ENCODE measurements at places on chromosomes 5 and 9.
A peak's percentile ranks its signal among the peaks of the same experiment; 100 is the strongest.

DNA sequence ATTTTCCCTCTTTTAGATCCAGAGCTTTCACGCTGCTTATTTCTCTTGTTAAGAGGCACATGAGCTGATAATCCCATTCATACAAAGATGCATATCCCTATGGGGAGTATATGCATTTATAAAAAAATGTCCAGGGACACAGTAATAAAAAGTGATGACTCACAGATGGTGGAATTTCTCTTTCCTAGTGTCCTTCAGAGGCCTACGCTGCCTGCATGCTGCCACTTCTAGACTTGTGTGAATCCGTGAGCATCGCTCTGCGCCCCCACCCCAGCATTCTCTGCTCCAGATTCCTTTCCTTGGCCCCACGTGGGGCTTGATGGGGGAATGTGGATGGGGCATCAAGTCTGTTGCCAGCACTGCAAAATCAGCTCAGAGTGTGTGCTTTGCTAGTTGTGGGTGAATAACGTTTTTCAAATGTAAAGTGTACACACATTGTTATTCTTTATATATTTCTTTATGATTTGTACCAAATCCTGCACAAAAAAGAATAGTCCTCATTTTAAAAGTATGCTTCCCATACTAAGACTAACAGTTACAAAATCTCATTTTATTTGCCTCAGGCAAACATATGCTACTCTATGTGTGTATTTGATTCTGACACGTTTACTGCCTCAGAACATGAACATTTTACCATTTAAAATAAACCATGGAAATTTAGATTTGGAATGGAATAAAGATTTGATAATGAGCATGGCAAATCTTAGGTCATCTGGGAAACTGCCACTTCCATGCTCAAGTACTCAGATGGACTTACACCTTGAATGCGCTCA lies 22.4 kb upstream of the RASGRF2 start:
- no peak for DNase-seq

DNA sequence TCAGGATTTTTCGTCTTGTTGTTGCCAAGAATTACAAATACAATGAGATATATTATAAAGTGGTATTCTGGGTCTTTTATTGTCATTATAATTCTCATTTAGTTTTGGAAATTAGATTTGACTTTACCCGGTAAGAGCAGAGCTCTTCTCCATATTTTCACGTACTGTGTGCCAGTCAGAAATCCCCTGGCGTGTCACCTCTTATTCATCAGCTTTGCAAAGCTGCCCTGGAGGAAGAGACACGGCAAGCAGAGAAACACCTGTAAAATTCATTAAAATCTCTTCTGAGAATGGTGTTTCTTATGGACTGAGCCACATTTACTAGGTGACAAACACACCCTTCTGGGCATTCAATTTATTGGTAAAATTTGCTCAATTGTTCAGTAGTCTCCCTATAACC lies 440.4 kb downstream of the HINT1 start:
- DNase-seq: no peak

DNA sequence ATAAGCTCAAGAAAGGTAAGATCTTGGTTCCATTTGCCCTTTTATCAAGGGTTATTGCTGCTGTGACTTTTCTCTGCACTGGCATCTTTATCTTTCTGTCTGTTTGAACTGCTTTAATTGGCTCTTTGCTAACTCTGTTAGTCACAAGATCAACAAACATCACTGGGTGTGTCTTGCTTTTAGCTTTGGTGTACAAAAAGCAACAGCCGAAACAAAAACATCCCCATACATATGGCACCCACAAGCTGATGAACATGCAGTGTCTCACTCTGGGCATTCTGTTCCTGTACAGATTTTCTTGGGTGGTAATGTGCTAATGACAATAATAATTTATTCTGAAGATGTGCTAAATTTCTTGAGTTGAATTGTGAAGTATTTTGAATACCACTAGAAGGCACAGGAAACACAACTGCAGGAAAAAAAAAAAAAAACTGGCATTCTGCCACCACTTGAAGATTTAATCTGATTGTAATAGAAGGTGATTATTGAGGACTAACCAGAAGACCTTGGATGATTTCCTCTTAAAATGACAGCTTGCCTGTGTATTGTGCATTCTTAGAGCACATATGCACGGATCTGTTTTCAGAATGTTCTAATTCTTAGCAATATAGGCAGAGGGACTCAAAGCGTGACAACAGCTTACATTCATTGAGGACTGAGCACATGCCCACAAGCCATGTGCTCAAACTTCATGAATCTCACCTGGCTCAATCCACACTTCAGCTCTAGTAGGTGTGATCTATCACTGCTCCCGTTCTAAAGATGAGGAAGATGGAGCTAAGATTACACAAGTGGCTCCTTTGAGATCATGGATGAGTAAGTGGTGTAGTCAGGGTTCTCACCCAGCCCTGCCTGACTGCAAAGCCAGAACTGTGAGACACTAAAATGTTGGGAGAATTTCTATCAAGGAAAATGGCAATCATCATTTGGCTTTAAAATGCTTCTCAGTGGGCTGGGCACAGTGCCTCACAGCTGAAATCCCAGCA lies 96.4 kb downstream of the EBF1 start:
- DNase-seq: no peak

DNA sequence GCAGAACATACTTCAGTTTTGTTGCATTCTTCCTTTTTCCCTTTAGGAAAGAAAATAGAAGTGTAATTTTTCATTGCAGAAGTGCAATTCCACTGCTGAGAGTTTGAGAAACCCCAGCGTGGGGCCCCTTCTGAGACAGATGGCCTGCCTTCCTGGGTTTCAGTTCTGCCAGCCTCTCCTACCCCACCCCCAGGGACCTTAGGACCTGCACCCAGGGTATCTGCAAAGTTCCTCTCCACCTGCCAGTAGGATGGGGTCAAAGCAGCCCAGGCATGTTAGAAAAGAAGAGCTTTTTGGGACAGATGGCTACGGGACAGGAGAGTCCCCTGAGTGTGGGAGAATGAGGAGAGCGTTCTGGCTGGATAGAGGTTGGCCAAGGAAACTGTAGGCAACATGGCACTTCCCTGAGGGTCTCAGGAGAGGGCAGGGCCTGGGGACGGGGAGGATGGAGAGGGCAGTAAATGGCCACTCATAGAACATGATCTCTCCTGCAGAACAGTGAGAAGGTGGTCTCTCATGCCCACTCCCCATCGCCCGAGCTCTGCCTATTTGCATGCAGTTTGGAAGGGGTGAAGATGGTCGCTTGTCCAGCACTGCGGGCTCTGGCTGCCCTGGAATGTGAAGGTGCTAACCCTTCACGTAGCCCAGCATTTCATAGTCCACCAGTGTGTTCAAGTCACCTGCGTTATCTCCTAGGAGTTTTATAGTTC lies at the start of gene TIFAB:
TIFAB (minus strand) TSS at position 31 of the 710 bp plus-strand sequence. CDS start 2,412 bp downstream, outside the sequence.
- DNase-seq: no peak

DNA sequence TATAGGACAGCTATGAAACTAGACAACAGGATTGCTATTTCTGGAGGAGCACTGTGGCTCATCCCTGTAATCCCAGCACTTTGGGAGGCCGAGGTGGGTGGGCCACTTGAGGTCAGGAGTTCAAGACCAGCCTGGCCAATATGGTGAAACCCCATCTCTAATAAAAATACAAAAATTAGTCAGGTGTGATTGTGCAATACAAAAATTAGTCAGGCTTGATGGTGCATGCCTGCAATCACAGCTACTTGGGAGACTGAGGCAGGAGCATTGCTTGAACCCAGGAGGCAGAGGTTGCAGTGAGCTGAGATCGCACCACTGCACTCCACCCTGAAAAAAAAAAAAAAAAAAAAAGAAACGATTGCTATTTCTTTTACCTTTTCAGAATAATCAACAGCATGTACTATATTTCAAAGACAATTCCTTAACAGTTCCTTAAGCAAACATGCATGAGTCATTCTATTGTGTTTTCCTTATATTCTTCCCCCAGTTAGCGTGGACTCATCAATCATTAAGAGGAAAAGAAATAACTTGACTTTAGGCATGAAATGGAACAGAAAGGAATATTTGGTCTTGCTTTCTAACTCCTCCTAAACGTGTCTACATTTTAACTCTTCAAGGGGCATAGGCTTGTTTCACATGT lies 162.6 kb downstream of the TAF11L14 start:
- no peak for DNase-seq

- DNase-seq: no peak
Measured at GRCh38 chr5:106159616-106160015, 1511.1 kb downstream of the EFNA5 start.

DNA sequence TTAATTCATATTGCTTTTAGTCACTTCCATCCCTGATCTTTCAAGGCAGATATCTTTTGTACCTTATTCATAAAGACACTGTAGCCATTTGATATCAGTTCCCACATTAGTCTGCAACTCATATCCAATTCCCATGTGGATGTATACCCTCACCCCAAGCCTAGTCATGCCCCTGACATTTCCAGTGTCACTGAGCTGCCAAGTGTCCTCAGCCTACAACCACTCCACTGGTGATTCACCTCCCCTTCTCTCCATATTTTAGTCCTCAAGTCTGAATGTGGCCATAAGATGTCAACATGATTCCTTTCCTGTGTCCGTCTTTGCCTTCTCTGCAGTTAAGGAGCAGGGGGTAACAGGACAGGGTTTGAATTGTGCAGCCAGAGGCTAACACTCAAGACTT lies 346.9 kb downstream of the RAB3C start:
- DNase-seq: no peak

DNA sequence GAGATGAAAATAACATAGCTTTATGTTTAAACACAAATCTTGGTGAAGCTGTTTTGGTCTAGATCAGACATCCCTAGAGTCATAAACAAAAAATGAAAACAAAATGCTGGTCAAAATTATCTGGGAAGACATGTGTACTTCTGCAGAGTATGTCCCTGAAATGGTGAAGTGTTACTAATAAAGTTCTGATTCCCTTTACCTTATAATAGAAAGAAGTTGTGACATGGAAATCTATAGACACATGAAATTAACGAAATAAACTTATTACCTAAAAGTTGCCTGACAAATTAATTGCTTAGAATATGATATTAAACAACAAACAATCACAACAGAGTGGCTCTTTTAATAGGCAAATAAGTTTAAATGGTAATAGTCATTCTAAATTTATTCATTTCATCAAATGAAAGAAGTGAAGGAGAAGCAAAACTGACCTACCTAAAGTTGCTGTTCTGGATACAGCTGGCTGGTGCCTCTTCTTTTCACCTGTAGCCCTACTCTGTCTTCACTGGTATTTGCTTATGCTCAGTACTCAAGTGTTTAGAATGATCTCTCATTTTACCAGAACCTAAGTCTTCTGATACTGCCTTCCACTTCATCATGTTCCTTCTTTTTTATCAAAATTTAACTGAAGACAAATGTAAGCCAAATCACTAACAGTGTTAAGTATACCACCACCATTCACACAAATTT lies 38.8 kb downstream of the FNIP1 start:
- DNase-seq: no peak

DNA sequence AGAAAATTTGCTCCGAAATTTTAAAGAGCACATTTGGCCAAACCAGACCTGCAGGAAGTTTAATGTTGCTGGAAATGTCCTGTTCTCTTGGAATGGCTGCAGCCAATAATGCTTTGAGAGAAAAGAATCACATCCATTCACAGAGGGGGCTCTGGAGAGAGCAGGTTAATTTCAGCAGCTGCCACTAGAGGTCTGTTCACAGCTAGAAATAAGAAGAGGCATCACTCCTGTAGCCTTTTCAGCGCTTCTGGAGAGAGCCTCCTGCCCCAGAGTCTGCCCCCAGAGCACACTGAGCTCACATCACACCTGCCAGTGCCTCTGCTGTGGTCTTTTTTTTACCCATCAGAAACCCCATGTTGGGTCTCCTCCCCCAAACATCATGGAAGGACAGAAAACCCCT lies 124.8 kb upstream of the RAD23B start:
- no peak for DNase-seq

GRCh38 chr5:1014781-1015221 lies 6.2 kb downstream of the NKD2 start:
- no peak for DNase-seq

DNA sequence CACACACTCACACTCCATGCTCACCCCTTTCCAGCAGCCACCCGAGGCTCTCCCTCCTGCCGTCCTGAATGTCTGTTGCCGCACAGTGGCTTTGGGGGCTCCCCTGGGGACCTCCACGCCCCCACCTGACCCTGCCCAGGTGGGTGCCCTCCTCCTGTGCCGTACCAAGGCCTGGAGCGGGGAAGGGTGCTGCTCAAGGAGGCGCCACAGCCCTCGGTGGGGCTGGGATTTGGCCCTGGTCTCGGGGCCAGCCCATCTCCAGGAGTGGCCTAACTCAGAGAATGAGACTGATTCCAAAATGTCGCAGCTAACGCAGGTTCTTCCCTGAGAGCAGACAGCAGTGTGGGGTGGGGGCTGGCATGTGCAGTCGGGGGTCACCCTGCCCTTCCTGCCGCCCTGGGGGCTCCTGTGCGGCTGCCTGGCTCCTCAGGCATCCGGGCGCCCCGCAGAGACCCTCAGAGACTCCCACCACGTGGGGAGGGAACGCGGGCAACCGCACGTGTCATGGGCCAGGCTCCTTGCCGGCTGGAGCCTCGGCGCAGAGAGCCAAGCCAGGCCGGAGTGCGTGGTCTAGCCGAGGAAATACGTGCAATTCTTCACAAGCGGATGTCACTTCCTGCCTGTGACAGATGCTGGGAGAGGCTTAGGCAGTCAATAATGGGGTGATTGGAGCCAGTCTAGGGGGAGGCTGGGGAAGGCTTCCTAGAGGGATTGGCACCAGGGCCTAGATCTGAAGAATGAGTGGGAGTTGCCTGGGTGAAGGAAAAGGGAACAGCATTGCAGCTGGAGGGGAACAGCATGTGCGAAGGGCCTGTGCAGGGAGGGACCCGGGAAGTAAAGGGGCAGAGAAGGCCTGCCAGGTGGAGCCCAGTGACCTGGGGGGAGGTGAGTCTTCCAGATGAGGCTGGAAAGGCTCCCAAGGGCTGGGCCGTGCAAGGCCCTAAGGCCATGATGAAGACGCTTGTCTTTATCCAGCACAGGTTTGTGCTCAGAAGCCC lies 44.1 kb downstream of the C9orf50 start:
- DNase-seq: no peak

- no peak for DNase-seq
Measured at GRCh38 chr9:17695482-17695881, 116.6 kb downstream of the SH3GL2 start.

DNA sequence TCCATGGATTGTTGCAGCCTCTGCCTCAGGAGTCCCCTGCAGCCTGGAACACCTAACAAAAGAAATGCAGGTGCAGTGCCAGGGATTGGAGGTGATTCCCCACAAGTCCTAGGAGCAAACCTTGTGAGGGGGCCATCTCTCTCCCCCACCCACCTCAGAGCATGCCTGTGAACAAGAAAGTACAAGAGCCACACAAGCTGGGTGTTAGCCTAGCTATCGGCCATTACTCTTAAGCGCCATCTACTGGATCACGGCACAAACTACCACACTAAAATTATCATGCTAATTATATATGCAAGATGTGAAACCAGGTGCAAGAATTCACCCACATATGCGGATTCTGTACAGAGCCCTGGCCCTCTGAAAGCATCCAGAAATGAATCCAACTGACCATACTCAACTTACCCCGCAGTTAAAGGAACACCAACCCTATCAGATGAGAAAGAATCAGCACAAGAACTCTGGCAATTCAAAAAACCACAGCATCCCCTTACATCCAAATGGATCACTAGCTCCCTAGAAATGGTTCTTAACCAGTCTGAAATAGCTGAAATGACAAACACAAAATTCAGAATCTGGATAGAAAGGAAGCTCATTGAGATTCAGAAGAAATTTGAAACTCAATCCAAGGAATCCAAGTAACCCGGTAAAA lies 16.5 kb upstream of the PRSS3 start:
- peak; percentile 36 for DNase-seq
